ENCODE measurements at places on chromosomes 11 and 22. TPM values are rescaled to one million over a fixed set of nuclear protein-coding genes. Genes with fewer than 3 reads are reported as not detected.
A peak's percentile ranks its signal among the peaks of the same experiment; 100 is the strongest.

Gene MPZL3
- total RNA-seq, result 20.0 TPM

DNA sequence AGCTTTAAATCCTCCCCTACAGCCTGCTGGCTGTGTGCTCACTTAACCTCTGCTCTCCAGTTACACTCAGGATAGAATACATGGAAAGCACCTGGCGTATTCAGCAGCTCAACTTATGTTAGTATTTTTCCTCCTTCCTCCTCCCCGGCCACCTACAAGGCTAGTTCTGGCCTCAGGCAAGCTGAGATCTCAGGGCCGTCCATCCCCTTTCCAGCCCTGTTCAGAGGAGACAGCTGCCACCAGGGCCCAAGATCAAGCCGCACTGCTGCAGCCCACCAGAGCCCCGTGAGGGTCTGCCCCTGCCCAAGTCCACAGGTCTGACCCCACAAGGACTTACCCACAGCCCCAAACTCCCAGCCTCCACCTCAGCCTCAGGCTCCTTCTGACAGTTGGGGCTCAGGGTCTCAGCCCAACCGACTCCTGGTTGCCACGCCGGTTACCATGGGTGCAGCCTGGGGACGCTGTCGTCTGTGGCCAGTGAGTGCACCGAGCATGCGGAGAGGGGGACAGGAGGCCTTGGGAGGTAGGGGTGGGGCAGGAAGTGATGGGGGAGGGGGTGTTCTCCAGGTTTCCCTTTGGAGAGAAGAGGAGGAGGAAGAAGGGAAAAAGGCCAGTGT is at the start of gene C11orf16:
TSS of gene C11orf16 (minus strand) at position 384 of the 617 bp plus-strand sequence. CDS start 639 bp downstream, outside the sequence.
- DNase-seq, result no peak

DNA sequence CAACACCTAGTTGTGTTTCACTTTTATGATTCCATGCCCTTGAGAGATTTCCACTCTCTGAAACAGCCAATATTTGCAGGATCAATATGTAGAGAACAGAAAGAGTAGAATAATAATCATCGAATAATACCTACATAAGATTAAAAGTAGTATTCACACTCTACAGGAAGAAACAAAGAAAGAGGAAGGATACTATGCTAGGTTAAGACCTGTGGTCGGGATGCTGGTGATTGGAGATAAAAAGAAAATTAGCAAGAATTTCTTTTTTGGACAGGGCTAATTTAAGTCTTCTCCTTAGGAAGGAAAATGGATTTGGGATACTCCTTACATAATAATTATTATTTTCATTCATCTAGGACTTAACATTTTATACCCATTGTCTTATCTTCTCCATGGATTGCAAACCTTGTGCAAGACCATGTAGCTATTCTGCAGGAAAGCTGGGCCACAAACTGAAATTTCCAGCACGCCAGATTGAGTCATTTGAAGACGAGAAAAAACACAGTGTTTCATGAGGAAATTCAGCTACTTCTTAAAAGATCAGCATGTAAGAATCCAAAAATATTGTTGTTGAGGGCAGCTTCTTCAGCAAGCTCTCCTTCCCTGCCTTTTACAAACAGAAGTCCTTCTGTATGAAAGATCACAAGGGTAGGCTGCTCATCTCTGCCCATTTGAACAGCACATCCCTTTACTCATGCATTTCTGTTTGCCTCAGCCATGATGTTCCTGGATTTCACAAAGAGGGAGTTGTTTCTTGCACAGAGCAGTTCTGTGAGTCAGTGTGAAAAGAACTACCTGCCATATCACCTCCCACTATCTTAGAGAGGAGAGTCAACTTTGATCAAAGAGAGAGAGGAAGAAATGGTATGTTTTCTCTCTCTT is 90.7 kb downstream of the FAM76B start:
- DNase-seq, result no peak

DNA sequence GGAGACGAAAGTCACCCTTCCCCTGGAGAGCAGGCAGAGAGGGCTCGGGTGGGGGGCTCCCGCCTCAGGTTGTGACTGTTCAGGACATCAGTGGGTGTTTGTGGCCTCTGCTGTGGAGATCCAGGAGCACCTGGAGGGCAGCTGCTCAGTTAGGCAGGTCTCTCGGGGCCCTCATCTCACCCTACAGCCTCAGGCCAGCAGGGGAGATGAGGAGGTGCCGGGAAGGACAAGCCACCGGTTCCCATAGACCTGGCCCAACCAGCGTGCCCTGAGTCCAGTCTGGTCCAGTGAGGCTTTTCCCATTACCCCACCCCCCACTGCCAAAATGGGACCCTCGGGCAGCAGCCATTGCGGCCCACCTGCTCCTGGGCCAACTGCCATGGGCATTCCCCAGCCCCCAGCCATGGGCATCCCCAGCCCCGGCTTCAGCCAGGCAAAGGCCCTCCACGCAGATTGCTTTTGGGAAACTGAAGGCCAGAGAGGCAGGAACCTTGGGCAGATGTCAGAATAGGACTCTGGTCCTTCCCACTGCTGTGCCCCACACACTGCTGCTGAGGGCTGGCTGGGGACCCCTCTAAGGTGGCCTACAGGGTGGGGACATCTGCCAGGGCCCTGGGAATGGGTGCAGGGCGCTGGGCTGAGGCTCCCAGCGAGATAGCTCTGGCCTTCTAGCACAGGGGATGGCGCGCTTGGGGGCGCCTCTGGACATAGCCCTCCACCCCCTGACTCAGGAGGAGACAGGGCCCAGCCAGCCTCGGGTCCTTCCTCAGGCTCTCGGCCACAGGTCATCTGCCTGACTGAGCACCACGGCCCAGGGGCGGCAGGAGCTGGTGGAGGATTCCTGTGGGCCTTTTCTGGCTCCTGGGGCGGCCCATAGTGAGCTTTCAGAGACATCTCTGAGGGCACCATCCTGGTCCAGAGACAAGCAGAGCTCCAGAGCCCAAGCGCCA is 4.8 kb downstream of the PIM3 start:
- peak; percentile 31 for DNase-seq

DNA sequence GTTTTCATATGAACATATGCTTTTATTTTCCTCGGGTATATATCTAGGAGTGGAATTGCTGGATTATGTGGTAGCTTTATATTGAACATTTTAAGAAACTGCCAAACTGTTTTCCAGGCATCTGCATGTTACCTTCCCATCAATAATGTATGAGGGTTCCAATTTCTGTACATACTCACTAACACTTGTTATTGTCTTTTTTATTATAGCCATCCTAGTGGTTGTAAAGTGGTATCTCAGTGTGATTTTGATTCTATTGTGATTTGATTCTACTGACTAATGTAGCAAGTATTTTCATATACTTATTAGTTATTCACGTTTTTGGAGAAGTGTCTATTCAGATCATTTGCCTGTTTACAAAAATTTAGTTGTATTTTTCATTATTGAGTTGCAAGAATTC is 2.0 kb downstream of the ANO5 start:
- no peak for DNase-seq

DNA sequence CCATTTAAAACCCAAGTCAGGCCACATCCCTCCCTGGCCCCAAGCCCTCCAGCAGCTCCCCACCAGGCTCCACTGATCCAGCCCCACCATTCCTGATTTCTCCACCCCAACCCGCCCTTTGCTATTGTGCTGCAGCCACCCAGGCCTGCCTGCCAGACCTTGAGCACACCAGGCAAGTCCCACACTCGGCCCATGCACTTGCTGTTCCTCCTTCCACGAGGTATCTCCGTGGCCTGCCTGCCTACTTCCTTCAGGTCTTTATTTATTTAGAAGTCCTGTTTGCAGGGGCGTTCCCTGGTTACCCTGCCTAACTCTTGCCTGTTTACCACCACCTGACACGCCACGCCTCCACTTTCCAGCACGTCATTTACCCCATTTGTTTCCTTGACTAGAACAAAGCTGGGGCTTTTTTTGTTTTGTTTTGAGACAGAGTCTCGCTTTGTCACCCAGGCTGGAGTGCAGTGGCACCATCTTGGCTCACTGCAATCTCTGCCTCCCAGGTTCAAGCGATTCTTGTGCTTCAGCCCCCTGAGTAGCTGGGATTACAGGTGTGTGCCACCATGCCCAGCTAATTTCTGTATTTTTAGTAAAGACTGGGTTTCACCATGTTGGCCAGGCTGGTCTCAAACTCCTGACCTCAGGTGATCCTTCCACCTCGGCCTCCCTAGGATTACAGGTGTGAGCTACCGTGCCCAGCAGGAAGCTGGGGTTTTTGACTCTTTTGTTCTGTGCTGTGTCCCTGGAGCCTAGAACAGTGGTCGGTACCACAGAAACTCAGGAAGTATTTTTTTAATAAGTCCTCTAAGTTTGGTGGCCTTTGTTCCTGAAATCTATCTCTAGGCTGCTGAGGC is 6.7 kb downstream of the CENPM start:
- DNase-seq, result peak; percentile 92

- DNase-seq, result no peak
Observed at GRCh38 chr11:65058012-65058411, 341 bp downstream of the NAALADL1 start.

DNA sequence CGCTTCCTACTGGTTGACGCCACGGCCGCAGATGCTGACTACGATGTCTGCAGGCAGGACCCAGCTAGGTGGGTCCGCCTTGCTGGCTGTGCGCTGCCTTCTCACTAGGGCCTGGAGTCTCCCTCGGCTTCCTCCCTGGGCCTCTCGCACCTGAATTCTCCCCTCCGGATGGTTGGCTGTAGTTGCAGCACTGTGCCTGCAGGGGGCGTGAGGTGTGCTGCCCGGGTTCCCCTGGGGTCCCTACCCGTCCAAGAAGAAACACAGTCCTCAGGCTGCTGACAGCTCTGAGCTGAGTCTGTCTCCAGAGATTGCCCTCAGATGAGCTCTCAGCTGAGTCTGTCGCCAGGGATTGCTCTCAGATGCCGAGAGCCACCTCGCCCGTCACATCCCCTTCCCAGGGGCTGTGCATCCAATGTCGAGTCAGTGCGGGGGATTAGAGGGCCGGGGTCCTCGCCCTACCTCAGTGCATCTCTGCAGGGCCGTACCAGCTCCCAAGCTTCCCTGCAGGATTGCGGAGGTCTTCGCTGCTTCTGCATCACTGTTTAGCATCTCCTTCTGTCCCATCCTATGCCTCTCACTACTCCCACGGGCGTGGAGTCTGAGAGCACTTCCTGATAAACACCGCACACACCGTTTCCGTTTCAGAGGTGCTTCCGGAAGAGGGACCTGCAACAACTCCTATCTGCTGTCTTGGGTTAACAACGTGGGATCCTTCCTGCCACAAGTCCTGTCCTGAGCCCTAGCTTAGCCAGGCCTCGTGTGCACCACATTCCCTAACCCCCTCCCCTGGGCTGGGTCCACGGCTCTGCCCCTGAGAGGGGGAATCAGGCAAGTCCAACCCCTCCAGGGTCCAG is 196.9 kb downstream of the CSNK2A3 start:
- DNase-seq, result no peak

DNA sequence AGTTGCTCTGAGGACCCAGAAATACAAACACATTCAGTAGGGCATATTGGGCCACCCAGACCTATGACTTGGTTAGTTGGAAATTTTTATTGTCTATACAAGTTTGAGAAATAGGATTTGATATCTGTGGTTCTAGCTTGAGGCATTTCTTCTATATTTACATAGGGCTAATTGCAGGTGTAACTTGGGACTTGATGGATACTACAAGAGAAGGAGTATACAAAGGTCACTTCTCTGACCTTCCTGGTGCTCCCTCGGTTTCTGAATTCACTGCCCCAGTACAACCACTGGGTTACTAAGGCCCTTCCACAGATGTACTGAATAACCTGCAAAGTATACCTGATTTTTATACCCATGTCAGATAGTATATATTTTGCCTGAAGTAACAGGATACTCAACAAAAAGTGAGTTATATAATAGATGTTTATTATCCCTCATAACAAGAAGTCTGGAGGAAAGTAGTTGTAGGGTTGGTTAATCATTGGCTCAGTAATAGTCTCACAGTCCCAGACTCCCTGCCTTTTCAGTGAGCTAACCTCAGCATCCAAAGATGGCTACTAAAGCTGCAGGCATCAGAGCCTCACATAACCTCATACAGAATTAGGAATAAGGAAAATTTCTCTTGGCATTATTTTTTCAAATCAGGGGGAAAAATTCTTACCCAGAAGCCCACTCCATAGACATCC is 8.8 kb upstream of the PGR start:
- no peak for DNase-seq

DNA sequence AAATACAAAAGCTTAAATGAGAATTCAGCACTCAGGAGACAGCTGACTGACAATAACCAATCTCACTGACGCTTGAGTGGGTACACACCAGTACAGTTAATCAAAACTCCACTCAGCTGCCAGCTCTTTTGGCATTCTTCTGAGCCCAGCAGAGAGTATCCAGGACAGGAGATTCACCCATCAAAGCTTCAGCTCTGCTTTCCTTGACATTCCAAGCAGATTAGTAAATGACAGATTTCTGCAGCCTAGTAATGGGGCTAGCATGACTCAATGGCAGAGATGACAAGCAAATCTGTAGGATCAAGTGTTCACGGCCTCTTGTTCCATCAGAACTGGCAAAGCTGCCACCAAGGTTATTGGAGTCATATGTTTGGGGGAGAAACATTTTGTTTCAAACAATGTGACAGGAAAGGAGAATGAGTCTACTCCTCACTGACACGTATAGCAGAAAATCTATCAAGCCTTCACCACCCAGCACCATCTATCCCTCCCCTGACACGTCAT is 420.0 kb downstream of the DYNC2H1 start:
- DNase-seq, result no peak

DNA sequence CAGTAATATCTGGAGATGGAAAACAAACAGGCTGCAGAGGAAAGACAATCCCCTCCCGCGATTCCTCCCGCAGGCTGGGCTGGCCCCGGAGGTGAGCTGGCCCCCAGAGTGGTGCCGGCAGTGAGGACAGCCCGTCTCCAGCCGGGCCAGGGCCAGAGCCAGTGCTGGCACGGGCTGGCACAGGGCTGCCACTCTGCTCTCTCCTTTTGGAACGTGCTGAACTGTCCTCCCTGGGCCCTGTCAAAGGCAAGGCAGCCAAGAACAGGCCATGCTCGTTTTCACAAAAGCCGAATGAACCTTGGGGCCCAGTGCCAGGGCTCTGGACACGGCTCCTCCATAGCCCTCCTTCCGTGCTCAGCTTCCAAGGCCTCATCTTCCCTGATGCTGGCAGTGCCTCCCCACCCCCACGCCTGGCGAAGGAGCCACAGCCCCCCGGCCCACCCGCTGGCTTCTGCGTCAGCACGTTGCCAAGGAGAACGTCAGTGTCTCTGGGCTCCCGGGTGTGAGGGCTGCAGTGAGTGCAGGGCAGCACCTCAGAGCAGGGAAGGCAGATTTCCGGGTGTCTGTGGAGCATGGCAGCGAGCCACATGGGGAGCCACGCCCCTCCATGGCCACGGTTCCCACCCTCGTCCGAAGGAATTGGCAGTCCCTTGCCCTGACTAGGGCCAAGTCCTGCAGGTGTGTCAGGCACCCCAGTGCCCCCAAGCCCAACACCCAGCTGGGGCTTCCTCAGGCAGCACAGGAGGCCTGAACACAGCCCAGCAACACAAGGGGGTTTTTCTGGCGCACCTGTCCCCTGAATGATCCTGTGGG is 28.6 kb downstream of the GNAZ start:
- peak; percentile 85 for DNase-seq

- no peak for DNase-seq
Observed at GRCh38 chr11:33909150-33909549, 17.3 kb upstream of the LMO2 start.

DNA sequence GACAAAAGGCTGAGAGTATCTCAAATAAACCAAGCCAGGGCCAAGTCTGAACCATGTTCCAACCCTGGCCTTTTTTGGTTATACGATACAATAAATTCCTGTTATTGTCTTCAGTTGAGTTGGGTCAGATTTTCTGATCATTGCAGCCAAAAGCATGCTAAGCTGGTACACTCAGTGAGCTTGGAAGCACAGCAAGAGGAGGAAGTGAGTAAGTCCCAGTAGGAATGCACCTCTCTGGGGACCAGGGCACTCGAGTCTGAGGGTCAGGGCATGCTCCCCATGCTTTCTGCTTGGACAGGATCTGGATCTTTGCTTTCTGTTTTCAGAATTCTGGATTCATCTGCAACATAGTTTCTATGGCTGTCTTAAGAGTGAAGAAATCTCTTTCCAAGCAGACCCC is 73.1 kb downstream of the TMPRSS5 start:
- no peak for DNase-seq

- DNase-seq, result peak; percentile 45
Observed at GRCh38 chr22:26585104-26585790, 4.7 kb downstream of the TPST2 start.

Measured in stomach (tissue), 19 donors.